Lung microvascular endothelial cell (primary cell): ENCODE measurements at places on chromosomes 6 and 20. TPM values are rescaled to one million over a fixed set of nuclear protein-coding genes. Genes with fewer than 3 reads are reported as not detected.

Gene TCP11
- not detected in 2 replicates for total RNA-seq

Gene NFKBIE
- 7.6 and 9.9 TPM in 2 replicates for total RNA-seq

Gene TGM6
- not detected in 2 replicates for total RNA-seq

Gene RIPPLY2
- total RNA-seq = 0.22 and 0.40 TPM in 2 replicates

Gene PLCB1
- 11.8 and 12.3 TPM in 2 replicates for total RNA-seq

Gene LBP
- total RNA-seq = under 0.01 TPM in 2 replicates

Gene FKBP1A
- 263 and 278 TPM in 2 replicates for total RNA-seq

GRCh38 chr6:3911614-3912336 lies 62.6 kb downstream of the FAM50B start:
- DNase-seq = peak; percentile 88

DNA sequence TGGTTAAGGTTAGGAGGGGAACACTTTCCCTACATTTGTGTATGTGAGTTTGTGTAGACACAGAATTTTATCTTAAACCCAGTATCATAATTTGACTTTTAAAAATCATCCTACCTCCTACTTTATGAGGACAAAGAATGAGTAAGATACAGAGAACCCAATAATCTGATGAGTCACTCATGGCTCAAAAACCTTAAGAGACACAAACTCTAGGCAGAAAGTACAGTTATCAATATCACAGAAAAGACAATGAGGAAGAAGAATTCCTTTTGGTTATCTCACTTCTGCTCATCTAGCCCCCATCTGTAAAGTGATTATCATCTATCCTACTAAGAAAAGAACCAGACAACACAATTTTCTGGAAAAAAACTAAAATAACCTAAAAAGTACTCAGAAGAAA lies 87.7 kb downstream of the EPB41L2 start:
- DNase-seq = peak; percentile 10

DNA sequence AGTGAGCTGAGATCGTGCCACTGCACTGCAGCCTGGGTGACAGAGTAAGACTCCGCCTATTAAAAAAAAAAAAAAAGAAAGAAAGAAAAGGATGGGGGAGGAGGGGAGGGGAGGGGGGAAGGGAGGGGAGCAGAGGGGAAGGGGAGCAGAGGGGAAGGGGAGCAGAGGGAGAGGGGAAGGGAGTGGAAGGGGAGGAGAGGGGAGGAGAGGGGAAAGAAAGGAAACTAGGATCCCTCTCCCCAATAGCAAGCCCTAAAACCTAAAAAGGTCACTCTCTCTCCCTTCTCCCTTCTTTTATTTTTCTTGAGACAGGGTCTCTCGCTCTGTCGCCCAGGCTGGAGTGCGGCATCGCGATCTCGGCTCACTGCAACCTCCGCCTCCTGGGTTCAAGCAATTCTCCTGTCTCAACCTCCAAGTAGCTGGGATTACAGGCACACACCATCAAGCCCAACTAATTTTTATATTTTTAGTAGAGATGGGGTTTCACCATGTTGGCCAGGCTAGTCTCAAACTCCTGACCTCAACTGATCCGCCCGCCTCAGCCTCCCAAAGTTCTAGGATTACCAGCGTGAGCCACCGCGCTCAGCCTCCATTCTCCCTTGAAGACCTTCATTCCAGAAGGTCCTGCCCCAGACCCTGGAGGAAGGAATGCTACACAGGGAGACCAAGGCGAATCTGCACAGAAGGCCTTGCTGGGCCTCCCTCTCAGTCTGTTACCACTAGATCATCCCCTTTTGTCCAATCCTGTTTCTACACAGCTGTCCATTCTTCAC lies 45.8 kb upstream of the PIM1 start:
- no peak for DNase-seq

GRCh38 chr6:56936466-56936865 lies 18.4 kb upstream of the BEND6 start:
- no peak for DNase-seq

- no peak for DNase-seq
These were observed 5.5 kb downstream of the POU3F2 start for GRCh38 chr6:98839781-98840361.

DNA sequence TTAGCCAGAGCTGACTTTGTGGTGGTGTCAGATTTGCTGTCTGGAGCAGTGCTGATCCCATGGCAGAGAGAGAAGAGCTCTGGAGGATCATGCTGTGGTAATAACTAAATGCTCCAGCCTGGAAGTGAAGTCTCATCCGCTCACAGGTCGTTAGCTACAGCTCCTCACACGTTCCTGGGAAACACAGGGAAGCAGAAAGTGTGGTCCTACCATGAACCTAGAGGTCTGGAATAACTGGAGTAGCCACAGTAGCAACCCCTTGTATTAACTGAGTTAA lies 2.7 kb downstream of the HIVEP1 start:
- no peak for DNase-seq

DNA sequence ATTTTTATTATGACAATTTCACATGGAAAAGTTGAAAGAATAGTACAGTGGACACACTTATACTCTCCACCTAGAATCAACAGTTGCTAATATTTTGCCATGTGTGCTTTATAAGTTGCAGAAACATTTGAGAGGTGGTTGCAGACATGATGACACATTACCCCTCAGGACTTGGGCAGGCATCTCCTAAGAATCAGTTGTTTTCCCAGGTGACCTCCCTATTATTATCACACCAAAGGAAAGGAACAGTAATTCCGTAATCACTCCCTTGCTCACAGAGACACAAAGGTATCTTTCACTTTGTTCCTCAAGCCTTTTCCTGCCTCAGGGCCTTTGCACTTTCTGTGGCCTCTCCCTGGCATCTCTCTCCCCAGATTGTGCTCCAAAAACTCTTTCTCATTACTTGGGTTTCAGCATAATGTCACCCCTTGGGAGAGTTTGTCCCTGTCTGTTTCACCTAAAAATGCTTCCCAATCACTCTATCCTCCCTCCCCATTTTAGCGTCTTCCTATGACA lies 5.9 kb upstream of the SULF2 start:
- no peak for DNase-seq

GRCh38 chr6:111926731-111927302 lies 53.6 kb upstream of the FYN start:
- DNase-seq = no peak

DNA sequence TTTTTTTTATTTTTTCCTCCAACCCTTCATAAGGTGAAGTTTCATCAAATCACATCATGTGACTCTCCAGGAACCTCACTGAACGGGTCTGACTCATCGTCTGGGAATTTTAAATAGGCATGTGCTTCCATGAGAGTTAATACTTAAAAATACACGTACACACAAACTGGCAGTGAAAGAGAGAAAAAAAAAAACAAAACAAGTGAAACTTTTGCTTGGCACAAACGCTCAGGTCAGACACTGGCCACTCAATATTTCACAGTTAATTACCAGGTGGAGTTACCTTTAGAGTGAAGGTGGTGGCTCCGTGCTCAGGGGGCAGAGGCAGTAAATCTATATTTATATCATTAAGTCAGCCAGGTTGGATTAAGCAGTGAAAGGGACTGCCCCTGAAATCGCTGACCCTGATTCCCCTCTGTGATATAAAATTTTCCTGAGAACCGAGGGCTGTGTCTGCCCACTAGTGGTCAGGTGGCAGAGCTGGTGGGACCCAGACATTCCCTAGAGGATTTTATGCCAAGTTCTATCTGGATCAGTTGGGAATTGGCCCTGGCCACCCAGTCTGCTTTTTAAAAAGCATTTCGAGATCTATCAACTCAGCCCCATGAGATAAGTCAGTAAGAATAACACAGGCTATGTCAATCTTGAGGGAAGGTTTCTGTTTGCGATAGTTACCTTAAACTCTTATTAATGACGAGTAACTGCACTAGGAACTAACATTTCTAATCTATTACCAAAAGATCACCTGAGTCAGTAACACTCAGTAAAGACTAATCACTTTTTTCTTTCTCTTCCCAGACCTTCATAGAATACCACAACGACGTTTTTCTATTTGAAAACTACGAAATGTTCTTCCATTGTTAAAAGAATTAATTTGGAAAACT lies 259.1 kb downstream of the HDGFL1 start:
- DNase-seq = peak; percentile 90

DNA sequence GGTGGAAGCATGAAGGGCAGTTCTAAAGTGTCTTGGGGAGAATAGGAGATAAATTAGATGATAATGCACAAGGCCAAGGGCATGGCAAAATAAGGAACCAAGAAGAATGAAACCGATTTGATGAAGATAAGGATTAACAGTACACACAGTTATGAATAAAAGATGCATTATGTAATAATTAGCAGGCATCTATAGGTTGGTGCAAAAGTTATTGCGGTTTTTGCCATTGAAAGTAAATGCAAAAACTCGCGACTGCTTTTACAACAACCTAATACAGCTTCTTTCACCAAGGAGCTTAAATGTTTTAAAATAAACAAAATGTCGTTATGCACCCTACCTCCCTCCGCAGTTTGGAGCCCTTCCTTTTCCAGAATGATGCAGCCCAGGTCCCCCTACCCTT lies 29.0 kb downstream of the MAS1 start:
- DNase-seq = no peak

DNA sequence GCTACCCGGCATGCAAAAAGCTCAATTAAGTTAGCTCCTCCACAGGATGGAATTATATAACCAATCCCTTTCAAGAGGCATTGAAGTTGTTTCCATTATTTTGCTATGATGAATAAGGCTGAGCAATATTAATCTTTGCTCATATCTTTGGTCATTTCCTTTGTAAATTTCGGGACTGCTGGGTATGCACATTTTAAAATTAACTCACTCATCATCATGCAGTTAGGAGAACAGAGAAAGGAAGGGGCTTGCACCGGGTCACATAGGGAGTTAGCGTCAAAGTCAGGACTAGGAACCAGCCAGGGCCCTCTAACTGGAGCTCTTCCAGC lies 430 bp upstream of the FAM110A start:
- no peak for DNase-seq

GRCh38 chr6:138044458-138044857 lies 62.8 kb downstream of the PERP start:
- no peak for DNase-seq
